ENCODE measurements at places on chromosomes 4 and X.
A peak's percentile ranks its signal among the peaks of the same experiment; 100 is the strongest.

DNA sequence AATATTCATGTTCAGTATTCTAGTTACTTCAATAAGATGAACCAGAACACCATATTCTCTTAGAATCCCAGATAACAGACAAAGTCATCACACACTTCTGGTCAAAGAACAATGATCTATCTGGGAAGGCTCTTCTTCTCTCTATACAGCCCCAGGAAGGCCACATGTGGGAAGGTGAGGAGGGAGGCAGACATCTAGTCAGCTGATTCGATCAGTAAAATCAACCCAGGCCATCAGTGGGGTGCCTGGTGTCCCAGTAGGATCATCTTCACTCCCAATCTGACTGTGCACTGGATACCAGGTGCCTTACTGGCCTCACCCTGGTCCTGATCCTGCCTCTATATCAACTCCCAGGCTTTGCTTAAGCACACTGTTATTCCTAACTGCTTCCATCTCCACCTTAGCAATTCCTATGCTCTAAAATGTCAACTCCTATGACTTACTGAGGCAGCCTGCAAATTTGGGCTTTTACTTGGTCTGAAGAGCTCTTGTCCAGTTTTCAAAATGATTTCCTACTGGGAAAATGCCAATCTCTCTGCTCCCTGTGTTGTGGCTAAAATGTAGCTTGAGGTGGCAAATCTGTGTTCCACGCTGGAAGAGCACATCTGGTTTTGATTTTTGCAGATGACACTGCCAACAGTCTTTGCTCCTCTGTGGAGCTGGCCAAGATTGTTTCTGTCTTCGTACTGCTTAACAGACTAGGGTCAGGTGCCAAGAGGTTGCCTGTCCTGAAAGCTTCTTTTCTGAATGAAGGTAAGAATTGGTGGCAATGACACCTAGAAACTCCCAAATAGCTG, 128.7 kb downstream of the MGST2 start:
- H3K27me3 ChIP-seq: no peaks in the 10 kb centered on the region
- H3K4me3 ChIP-seq: no peak overlapping the region
- no peak overlapping the region for H3K27ac ChIP-seq
- peaks cover 7% of the 10 kb centered on the region for H3K4me1 ChIP-seq

GRCh38 chrX:141989134-141989533, 85.4 kb downstream of the MAGEC1 start:
- H3K4me1 ChIP-seq: no peaks in the 10 kb centered on the region
- no peak overlapping the region for H3K27ac ChIP-seq
- no peak overlapping the region for H3K4me3 ChIP-seq
- no peaks in the 10 kb centered on the region for H3K27me3 ChIP-seq
- DNase-seq: no peak
- no peaks in the 10 kb centered on the region for H3K36me3 ChIP-seq

DNA sequence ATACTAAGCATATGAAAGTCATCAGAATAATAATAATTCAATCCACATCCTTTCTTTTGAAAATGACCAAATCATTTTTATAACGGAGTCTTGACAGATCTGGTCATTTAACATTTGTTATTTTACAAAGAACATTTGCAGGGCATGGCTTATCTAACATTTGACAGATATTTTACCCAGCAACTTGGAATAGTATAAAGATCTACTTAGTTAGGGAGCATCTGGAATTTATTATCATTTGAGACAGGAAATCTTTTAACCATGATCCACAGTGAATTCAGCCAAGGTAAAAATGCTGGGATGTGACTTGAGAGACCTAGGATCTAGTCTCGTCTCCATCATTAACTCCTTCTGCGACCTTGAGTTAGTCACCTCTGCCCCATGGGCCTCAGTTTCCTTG, 22.4 kb downstream of the STARD8 start:
- H3K27ac ChIP-seq: no peak overlapping the region
- H3K4me1 ChIP-seq: peaks cover 4% of the 10 kb centered on the region
- H3K36me3 ChIP-seq: no peaks in the 10 kb centered on the region

DNA sequence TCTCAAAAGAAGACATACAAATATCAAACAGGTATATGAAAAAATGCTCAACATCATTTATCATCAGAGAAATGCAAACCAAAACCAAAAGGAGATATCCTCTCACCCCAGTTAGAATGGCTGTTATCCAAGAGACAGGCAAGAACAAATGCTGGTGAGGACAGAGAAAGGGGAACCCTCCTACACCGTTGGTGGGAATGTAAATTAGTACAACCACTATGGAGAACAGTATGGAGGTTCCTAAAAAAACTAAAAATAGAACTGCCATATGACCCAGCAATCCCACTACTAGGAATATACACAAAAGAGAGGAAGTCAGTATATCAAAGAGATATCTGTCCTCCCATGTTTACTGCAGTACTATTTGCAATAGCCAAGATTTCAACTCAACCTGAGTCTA, 83.5 kb downstream of the CDS1 start:
- no peaks in the 10 kb centered on the region for H3K36me3 ChIP-seq
- H3K27me3 ChIP-seq: no peaks in the 10 kb centered on the region
- H3K4me1 ChIP-seq: peaks cover 2% of the 10 kb centered on the region

DNA sequence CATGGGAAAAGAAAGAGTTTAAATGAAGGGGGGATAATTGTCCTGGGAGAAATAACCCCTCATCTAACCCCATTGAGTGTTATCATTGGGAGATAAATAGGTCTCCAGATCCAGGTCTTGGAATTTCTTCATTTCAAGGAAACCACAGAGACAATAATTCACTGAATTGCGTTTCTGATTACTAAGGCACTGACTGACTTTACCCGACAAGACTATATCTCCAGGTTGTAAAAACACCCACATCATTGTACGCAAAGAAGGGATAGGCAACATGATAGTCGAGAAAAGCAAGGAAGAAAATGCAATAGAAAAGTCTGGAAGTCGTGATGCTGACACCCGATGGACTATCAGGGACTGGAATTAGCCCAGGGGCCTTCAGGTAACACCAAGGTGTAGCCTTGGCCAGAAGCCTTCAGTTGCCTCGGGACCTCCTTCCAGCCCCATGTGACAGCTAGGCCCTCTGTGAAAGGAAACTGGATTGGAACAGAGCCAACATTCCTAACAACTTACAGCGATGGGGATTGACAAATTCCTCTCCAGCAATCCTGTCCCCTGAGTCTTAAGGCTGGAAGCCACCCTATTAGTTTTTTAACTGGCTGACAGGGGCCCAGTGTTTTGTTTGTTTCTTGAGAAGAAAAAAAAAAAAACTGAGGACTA, 46.5 kb upstream of the RAB9B start:
- no peak overlapping the region for H3K4me3 ChIP-seq
- no peak overlapping the region for H3K27ac ChIP-seq
- H3K4me1 ChIP-seq: peaks cover 1% of the 10 kb centered on the region
- H3K27me3 ChIP-seq: no peaks in the 10 kb centered on the region

DNA sequence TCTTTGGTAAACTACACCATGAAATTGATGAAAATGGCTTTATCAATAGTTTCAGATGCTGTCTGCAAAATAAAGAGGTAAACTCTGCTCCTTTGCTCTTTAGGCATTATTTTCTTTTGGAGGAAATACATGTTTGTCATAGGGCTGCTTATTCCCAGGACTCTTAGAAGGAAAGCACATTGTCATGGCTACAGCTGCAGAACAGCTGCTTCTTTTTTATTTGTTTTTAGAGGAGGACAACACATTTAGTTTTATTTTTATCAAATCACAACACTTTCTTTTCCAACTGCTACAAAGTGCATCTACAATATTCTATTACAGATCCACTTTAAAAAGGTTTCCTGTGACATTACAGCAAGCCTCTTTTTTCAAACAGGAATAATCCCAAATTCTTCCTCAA, 12.7 kb upstream of the HPF1 start:
- no peak overlapping the region for H3K4me3 ChIP-seq
- DNase-seq: no peak
- H3K27ac ChIP-seq: no peak overlapping the region
- no peaks in the 10 kb centered on the region for H3K36me3 ChIP-seq

GRCh38 chr4:18162453-18162852, 140.9 kb upstream of the LCORL start:
- no peaks in the 10 kb centered on the region for H3K27me3 ChIP-seq
- no peaks in the 10 kb centered on the region for H3K36me3 ChIP-seq
- DNase-seq: no peak
- H3K4me1 ChIP-seq: no peaks in the 10 kb centered on the region
- no peak overlapping the region for H3K27ac ChIP-seq

DNA sequence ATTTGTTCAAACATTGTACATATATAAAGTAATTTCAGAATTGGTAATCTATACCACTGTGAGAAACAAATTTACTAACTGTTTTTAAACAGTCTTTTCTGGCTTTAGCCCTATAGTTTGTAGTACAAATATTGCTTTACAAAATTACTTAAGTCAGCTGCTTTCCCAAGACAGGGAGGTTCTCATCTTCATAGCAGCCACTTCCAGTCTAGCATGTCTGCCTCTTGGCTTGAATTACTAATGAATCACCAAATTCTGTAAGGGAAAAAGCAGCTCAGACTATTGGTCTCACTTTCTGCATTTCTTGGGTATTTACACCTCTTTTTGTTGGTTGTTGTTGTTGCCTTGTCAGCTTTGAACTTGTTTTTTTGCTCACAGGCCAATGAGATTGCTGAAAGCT, 187.2 kb downstream of the NPFFR2 start:
- no peaks in the 10 kb centered on the region for H3K27me3 ChIP-seq
- H3K4me3 ChIP-seq: no peak overlapping the region
- no peak for DNase-seq
- H3K27ac ChIP-seq: no peak overlapping the region
- no peaks in the 10 kb centered on the region for H3K4me1 ChIP-seq
- no peaks in the 10 kb centered on the region for H3K36me3 ChIP-seq

- no peak overlapping the region for H3K27ac ChIP-seq
- H3K4me1 ChIP-seq: no peaks in the 10 kb centered on the region
- no peak overlapping the region for H3K4me3 ChIP-seq
- no peak for DNase-seq
- no peaks in the 10 kb centered on the region for H3K36me3 ChIP-seq
These were observed 125.2 kb downstream of the COL25A1 start for GRCh38 chr4:109177096-109177810.

DNA sequence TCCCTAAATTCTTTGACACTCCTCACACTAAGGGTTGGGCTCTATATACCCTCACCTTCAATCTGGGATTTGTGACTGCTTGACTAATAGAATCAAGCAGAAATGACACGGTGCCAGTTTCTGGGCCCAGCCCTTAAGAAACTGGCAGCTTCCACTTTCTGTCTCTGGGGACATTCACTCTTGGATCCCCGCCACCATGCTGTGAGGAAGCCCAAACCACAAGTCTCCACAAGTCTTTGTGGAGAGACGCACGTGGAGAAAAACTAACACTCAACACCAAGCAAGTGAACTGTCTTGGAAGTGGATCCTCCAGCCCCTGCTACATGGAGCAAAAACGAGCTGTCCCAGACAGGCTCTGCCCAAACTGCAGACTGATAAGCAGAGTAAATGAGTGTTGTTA, 1.1 kb upstream of the EDNRA start:
- no peaks in the 10 kb centered on the region for H3K27me3 ChIP-seq
- peaks cover 4% of the 10 kb centered on the region for H3K4me1 ChIP-seq
- H3K36me3 ChIP-seq: no peaks in the 10 kb centered on the region
- H3K4me3 ChIP-seq: no peak overlapping the region
- DNase-seq: peak; percentile 56

DNA sequence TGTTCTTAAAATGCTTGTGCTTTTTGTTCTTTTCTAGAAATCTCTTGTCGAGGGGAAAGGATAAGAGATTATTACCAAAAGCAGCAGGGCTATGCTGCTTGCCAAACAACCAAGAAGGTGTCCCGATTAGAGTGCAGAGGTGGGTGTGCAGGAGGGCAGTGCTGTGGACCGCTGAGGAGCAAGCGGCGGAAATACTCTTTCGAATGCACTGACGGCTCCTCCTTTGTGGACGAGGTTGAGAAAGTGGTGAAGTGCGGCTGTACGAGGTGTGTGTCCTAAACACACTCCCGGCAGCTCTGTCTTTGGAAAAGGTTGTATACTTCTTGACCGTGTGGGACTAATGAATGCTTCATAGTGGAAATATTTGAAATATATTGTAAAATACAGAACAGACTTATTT, 81.5 kb upstream of the PACRGL start:
- H3K27me3 ChIP-seq: no peaks in the 10 kb centered on the region
- no peak for DNase-seq
- peaks cover 7% of the 10 kb centered on the region for H3K4me1 ChIP-seq
- H3K4me3 ChIP-seq: no peak overlapping the region
- H3K27ac ChIP-seq: no peak overlapping the region

GRCh38 chr4:74376888-74377483, 12.0 kb downstream of the EREG start:
- no peak overlapping the region for H3K27ac ChIP-seq
- no peak overlapping the region for H3K4me3 ChIP-seq
- H3K27me3 ChIP-seq: no peaks in the 10 kb centered on the region
- H3K36me3 ChIP-seq: no peaks in the 10 kb centered on the region
- H3K4me1 ChIP-seq: no peaks in the 10 kb centered on the region

DNA sequence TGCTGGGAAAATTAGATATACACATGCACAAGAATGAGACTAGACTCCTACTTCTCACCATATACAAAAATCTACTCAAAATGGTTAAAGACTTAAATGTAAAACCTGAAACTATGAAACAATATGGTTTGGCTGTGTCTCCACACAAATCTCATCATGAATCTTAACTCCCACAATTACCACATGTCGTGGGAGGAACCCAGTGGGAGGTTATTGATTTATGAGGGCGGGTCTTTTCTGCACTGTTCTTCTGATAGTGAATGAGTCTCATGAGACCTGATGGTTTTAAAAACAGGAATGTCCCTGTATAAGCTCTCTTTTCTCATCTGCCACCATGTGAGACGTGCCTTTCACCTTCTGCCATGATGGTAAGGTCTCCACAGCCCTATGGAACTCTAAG, 48.5 kb upstream of the DDX60 start:
- no peak overlapping the region for H3K27ac ChIP-seq
- DNase-seq: no peak
- H3K4me3 ChIP-seq: no peak overlapping the region
- no peaks in the 10 kb centered on the region for H3K36me3 ChIP-seq
- peaks cover 2% of the 10 kb centered on the region for H3K27me3 ChIP-seq

DNA sequence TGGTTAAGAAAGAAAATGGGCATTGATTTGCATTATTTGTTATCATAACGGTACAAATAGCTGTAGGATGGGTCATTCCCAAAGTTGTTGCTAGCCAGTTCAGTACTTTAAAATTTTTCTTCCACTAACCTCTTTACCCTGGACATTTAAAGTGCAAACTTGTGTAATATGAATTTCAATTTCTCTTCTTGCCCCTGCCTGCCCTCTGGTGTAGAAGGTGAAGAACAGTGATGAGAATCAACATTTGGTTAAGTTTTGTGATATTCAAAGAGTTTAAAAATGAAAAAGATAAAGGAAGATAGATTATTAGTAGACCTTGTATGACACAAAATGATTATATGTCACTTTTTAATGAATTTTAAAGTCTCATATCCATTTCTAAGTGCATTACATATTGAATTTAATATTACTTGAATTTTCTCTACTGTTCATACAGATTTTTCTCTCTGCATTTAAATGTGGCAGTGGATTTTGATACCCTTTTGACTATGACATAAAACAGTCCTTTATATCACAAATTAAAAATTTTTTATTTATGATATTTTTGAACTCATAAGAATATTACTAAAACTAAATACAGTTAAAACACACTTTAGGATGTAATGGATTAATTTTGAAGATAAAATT, 337.7 kb downstream of the BMPR1B start:
- H3K27ac ChIP-seq: no peak overlapping the region
- H3K4me3 ChIP-seq: no peak overlapping the region
